ENCODE measurements at places on chromosomes 7 and 10. TPM values are rescaled to one million over a fixed set of nuclear protein-coding genes. Genes with fewer than 3 reads are reported as not detected.

ACBD7 gene
- 0.46 TPM for total RNA-seq

PILRA gene
- total RNA-seq = 15.3 TPM

SCART1 gene
- 3.4 TPM for total RNA-seq

ACSL5 gene
- total RNA-seq = 13.1 TPM
